T-helper 17 cell (primary cell): ENCODE measurements at places on chromosomes 3 and 15.

GRCh38 chr3:178255315-178255714, 280.9 kb upstream of the KCNMB2 start:
- no peak for DNase-seq

- DNase-seq: no peak
Measured at GRCh38 chr3:12885583-12885930, 44.2 kb upstream of the RPL32 start.

GRCh38 chr3:54935869-54936268, 8.0 kb upstream of the LRTM1 start:
- DNase-seq: no peak

GRCh38 chr3:94609908-94610307, 547.0 kb downstream of the NSUN3 start:
- DNase-seq: no peak

DNA sequence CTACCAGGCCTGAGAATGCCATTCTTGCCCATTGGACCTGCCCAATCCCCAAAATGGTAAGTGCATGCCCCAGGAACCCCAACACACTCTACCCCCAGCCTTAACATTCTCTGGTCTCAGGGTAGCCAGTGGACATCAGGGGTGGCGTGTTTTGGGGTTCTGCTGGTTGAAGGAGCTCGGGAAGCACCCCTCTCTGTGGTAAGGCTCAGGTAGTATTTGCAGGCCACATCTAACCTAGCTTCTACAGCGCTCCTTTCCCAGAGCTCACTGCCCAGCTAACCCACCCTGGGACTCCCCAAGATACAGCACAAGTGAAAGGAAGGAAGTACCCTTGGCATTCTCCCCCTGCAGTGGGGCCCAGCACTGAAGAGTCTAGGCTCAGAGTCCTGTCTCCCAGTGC, 19.8 kb downstream of the NMNAT3 start:
- DNase-seq: no peak

- no peak for DNase-seq
Measured at GRCh38 chr15:71654042-71654719, 156.2 kb upstream of the NR2E3 start.

DNA sequence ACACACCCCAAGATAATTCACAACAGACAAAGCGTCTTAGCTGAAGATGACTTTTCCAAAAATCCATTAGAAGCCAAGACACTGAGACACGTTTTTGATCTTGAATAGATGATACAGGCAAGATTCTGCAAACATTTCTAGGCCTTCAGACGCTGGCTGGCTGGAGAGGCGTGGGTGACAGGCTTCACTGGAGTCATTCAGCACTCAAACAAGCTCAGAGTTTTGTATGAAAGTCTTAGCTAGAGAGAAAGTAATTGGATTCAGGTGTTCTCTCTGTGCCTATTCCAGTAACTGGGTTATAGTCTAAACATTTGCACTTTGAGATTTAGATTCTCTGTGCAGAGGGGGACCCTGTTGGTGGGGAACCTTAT, 147.7 kb upstream of the BHLHE40 start:
- no peak for DNase-seq

GRCh38 chr15:63231206-63231605, 41.8 kb downstream of the RAB8B start:
- no peak for DNase-seq

DNA sequence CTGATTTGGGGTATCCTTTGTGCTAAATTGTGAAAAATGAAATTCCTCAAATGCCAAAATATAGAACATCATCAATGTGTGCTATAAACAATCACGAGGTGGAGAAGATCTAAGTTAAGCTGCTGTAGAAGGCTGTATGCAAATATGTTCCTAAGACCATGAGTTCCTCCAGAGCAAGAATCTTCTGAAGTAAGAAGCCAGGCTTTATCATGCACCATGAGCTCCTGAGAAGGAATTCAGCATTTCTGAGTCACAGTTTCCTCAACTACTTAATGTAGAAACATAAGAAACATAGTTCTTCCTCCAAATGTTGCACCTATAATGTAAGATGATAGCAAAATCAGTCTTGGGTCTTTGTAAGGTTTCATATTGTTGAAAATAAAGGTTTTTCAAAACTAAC, 241.7 kb upstream of the MDFIC2 start:
- DNase-seq: no peak

- DNase-seq: no peak
Measured at GRCh38 chr3:14524311-14524711, 15.8 kb downstream of the GRIP2 start.

GRCh38 chr3:58355179-58355578, 22.5 kb downstream of the PXK start:
- no peak for DNase-seq

DNA sequence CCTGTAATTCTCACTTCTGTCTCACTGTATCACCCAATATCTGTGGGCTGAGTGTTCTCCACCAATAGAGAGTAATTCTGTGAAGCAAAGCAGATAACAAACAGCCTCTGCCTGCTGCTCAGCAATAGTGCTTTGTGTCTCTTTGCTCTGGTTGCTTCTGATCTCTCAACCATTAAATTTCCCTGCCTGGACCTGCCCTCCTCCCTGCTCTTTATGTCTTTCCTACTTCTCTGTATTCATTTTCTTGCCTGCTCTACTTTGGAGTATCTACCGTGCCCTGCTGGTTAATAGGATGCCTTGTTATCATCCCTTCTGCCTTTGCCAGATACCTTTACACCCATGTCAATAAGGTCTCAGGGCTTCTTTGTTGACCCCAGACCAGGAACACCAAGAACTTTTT, 102.9 kb upstream of the CGNL1 start:
- DNase-seq: no peak
